ENCODE measurements at places on chromosomes 3 and 15.

- no peak for DNase-seq
These were observed 43.0 kb downstream of the TP53BP1 start for GRCh38 chr15:43449981-43450380.

DNA sequence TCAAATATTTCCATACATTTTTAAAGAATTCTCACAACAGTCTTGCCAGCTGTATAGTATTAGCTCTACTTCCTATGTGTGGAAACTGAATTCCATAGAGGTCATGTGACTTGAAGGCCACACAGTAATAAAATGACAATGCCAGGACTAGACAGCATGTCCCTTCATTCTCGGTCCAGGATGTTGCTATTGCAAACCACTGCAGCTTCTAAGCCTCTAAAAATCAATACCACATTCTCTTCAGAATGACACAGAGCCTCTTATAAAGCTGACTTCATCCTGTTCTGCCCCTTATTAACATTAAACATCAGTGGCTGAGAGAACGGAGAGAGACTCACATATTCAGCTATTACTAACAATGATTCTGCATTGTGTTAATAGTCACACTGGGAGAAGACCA lies 240.3 kb upstream of the PEX5L start:
- no peak for DNase-seq

DNA sequence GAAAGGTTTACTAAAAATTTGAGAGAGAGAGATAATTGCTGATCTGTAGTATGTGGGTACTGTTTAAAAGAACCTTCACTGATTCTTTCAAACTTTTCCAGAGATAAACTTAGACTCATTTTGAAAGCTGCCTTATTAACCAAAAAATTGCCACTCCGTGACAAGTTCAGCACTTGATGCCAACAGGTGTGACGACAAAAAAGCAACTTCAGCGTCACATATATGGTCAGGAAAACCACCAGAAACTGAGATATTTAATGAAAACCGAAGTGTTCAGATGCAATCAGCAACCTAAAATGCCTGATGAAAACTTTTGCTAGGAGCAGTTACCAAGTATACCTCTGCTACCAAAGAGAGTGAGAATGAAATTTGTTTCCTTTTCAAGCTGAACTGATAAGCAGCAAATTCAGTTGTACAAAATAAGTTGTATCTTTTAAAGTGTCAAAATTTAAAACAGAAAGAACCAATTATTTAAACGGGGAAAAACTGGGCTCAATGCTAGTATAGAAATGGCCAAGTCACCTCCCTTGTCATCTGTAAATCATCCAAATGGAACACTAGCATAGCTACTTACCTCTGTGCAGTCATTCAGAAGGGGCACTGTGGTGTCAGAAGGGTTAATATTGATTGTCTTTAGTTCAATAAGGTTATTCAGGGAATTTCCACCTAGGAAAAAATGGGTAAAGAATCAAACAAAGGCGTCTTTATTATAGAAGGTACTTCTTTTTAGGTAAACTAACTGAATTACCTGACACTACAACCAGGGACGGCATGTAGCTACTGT lies 91.5 kb upstream of the OCA2 start:
- no peak for DNase-seq

DNA sequence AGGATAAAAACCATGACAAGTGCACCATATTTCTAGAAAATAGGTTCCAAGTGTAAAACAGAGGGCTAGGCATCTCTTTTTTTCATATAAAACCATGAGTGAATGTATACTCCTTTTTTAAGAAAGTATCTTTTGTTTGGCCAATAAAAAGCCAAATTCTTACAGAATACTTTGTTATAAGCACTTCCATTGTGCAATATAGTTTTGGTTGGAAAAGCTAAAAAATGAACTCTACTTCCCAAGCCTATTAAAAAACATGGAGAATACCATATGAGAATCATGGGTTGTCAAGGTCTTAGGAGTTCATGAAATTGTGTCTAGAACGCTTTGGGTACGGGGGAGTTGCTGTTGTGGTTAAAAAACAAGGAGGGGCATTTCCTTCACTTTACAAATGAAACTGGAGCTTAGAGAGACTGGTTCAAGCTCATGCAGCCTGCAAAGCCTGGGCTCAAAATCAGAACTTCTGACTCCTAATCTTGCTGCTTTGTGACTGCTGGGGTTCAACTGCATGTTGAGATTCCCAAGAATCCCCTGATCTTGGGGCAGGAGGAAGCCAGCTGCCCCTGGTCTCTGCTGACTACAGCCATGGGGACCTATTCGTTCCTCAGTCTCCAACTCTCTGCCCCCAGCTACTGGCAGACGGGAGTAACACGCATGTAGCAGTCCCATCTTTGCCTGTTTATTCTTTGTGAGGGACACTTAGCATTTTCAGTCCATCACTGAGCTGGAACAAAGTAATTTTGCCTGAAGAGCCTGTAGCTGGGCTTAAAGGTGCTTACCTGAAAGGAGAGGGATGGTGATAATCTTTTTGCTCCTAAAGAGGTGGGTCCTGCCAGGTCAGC lies 229.1 kb downstream of the CHST2 start:
- DNase-seq = no peak

GRCh38 chr15:68517285-68517761 lies 61.5 kb upstream of the CORO2B start:
- no peak for DNase-seq

- no peak for DNase-seq
These were observed 188.2 kb downstream of the ATP10A start for GRCh38 chr15:25674913-25675312.

DNA sequence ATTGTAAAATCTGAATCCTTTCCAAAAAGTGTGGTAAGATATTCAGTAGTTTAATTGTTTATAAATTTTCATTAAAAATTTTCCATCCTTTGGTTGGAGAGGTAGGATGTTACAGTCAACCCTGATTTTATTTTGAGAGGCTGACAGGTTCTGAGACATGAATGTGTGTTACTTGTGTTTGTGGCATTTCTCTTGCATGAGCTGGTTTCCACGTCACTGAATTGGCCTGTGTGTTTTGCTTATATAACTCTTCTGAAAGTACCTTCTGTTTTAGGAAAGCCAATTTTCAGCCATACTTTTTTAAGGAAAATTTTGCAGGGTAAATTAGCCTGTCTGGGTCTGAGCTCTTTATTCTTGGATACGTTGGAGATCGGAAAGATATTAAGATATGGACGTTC lies 30.7 kb downstream of the PXYLP1 start:
- no peak for DNase-seq

- no peak for DNase-seq
These were observed 28.6 kb downstream of the ITGA11 start for GRCh38 chr15:68403161-68403941.

DNA sequence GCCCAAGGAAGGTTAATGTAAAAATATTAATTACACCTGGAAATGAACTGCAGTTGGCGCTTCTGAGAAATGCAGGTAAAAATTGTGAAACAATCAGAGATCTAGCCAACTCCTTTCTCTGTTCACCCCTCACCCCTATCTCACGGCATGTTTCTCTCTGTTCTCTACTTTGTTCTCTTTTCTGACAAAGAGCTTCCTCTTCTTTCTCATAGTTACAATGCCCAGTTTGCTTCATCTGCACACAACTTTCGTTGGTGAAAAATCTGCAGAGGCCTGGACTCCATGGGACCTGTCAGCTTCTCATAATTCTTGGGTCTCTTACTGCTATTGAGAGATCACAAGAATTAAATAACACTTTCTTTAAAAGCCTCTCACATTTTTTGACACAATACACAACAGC lies 212.9 kb upstream of the LRRN1 start:
- DNase-seq = no peak

- DNase-seq = no peak
These were observed 7.9 kb upstream of the KCNMB3 start for GRCh38 chr3:179258820-179259219.

GRCh38 chr3:186107215-186108105 lies 1.4 kb downstream of the ETV5 start:
- no peak for DNase-seq

- DNase-seq = no peak
These were observed 41.0 kb downstream of the MBNL1 start for GRCh38 chr3:152309535-152310307.

- DNase-seq = no peak
These were observed 216.6 kb upstream of the IL12A start for GRCh38 chr3:159771865-159772611.

GRCh38 chr15:22903961-22904534 lies 65.6 kb downstream of the NIPA2 start:
- no peak for DNase-seq

DNA sequence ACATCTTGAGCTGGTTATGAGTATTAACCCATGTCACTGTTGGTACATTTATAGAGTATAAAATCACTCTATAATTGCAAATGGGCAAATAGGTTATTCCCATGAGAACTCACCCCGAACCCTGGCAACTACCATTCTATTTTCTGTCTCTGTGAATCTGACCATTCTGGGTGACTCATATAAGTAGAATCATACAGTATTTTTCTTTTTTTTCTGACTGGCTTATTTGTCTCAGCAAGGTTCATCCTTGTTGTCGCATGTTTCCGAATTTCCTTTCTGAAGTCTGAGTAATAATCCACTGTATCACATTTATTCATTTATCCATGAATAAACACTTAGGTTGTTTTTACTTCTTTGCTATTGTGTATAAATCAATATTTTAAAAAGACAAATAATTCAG lies 59.9 kb upstream of the CHRM5 start:
- no peak for DNase-seq

DNA sequence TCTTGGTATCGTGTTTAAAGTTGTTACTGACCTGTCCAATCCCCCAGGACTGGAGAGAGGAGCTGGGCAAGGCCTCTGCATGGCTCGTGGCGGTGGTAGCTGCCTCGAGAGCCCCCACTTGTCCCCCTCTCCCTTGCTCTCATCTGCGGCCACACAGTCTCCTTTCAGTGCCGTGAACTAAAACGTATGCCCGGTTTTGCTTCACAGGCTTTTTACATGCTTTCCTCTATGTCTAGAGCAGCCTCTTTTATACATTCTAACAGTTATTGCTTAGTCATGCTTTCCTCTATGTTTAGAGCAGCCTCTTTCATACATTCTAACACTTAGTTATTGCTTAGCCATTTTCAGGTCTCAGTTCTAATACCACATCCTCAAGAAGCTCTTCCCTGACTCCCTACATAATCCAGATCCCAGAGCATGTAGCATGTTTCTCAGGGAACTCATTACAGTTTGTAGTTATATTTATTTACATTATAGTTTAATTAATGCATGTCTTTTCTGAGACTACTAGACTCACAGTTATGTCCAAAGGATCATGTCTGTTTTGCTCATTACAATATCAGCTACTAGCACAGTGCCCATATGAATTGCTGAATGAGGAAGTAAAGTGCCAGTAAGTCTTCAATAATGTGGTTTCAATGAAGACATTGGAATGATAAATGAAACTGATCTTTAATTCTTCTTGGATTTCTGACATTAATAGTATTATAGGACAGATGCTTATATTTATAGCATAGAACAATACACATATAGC lies 66.5 kb upstream of the TBL1XR1 start:
- no peak for DNase-seq

GRCh38 chr15:25268166-25268565 lies 170.7 kb downstream of the UBE3A start:
- DNase-seq = no peak

DNA sequence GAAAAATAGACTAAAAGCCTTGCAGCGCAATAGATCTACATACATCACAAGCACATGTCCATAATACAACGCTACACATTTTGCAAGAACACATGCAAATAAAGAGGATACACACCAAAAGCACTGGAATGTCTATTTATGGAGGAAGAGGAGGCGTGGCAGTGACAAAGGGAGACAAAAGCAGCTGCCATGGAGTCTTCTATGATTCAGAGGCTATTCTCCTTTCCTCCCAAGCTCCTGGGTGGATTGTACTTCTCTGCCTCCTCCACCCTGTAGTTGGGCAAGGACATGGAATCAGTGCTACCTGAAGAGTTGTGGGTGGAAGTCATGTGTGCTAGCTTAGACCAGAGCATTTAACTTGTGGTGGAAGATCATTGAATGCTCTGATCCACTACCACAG lies 57.9 kb upstream of the ABHD2 start:
- DNase-seq = no peak

DNA sequence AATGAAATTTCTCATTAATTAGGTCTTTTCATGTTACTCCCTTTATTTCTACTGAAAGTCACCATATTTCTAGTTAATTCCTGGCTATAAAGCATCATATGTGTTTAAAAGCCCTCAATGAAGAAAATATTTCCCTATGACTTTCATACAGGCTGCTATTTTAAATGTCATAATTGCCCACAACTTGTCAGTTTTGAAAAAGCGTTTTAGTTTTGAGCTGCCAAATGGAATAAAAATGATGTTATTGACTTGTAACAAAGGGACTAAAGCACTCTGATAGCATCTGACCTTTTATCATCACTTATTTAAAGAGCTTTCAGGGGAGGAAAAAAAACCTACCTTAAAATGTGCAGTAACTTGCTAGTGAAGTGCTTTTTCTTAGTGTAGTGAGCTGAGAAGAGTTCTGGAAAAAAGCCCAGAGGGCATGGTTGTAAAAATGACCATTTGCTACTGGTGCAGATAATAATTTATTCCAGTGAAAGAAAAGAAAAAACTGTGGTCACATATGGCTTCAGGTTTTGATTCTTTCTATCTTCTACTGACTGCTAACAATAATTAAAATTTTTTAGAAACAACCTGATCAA lies 877.2 kb downstream of the CADM2 start:
- DNase-seq = no peak

DNA sequence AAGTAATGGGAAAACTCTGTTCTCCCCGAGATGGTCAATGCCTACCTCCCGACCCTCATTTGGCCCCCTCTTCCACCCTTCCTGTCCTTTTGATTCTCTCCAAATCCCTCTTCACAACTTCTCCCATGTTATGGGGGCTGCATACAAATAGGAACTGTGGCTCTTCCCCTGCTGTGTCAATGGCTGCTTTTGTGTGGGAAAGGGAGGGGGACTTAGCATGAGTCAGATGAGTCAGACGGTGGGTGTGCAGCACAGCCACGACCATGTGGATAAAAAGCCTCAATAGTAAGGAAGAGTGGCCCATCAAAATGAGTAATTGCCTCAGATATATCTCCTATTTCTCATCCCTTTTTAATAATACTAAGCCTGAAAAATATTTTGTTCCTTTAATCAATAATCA lies 31.9 kb downstream of the SPATA16 start:
- no peak for DNase-seq

DNA sequence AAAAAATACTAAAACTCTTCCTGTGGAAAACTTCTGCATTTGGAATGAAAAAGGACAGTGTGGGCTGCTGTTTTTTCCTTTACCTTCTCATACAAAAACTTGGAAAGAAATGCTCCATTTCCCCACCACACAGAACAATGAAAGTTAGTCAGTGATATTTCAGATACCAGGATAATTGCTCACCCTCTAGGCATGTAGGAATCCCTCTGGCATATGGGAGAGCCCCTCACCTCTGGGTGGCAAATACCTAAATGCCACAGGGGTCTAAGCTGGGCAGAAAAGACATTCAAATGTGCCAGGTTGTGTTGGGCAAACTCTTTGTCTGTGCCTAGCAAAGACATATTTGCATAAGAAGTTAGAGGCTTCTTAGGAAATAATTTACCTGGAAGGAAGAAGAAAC lies 560.3 kb upstream of the NR2F2 start:
- no peak for DNase-seq
